ENCODE measurements at places on chromosomes 1 and 21.

DNA sequence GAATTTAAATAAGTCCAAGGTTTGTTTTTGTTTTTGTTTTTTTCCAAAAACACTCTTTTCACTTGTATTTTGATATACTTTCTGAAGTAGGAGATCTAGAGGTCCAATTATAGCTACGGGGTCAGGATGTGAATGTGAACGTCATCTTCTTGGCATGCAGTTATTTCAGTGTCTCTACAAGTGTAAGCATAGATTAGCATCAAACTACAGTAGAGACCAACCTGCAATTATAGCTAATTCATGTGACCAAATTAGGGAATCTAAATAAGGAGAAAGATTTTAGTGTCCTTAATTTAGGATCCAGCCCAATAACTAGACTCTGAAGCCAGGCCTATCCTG is 107.3 kb upstream of the PALMD start:
- no peak for DNase-seq

- DNase-seq: no peak
These were observed 22.1 kb downstream of the PADI2 start for GRCh38 chr1:17097147-17097546.

DNA sequence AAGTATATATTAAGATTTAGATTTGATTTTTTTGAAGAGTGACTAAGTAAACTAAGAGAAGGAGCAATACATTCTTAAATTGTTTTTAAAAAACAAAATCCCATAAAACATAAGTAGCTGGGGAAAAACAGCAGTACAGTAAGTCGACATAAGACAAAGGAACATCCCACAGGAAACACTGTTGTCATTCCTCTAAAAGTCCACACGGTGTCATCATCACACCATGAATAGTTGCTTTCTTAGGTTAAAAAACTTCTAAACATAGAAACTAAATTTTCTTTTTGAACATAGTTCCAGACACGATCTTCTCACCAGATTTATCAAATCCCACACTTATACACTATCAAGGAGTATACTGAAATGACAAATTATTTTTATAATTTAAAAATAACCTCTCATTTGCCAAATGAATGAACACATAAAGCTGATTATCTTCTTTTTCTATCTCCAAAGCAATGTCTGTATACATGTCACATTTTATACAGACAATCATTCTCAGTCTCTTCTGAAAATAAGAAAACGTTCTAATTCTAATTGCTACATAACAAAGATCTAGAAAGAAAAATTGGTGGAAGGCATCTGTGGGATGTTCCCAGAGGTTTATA is 15.8 kb downstream of the ODF2L start:
- no peak for DNase-seq

DNA sequence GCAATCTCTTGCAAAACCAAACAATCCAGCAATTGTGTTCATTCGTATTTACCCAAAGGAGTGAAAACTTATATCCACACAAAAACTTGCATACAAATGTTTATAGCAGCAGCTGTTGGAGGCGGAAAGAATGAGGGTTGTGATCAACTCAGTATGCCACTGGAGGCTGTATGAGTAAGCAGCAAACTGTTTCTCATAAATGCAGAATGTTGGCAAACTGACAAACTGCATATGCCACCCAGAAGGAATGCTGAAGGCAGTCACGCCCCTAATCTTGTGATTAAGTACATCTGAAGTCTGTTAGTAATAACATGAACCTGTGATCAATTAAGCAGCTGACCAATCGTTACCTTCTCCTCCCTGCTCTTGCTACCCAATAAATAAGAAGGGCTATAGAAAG is 60.5 kb upstream of the CR2 start:
- DNase-seq: no peak

GRCh38 chr1:210222340-210223006 is 10.1 kb upstream of the SERTAD4 start:
- DNase-seq: no peak

DNA sequence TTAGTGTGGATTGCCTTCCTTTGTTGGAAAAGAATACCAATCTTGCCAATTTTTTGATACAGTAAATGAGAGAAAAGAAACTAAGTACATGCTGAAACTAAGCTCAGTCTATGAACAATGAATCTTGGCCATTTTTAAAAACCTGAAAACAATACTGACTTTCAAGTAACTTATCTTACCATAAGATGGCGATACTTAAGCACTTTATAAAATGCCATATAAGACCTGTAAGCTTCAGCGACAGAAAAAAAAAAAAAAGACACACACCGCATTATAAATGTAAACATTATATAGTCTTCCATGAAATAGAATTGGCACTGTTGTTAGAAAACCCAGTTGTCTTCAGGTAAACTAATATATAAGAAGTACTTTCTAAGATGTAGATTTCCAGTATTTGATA is 3.0 kb downstream of the OLFM3 start:
- no peak for DNase-seq

DNA sequence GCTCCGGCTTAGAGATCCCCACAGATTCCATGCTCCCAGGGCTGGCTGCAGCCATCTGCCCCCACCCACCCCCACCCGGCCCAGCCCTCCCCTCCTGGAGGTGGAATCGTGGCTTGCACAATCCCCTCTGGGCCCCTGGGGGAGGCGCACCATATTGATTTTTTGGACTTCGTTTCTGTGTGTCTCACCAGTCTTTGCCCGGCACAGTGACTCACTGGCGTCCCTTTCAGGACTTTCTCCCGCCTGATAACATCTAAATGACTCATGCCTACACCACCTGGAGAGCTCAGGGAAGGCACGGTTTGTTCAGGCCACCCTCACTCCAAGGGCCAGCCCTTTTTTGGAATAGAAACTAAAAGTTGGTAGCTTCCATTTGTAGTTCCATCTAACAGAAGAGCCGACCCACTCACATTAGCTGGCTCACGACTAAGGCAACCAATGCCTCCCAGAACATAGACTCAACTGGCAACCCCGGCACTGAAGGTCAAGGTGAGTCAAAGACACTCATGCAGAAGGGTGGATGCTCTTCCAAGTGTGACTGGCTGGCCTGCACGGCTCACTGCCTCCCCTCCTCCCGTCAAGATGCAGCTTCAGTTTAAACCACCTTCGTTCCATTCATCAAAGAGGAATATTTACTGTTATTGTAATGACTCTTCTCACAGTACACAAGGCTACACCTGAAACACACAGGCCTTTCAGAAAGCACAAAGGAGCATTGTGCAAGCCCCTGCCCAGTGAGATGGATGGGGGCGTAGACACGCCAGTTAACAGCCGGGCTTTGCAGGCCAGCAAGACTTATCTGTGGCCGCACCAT is 18.1 kb upstream of the ETS2 start:
- DNase-seq: no peak

GRCh38 chr1:203898458-203899352 is 37.3 kb downstream of the SNRPE start:
- no peak for DNase-seq

DNA sequence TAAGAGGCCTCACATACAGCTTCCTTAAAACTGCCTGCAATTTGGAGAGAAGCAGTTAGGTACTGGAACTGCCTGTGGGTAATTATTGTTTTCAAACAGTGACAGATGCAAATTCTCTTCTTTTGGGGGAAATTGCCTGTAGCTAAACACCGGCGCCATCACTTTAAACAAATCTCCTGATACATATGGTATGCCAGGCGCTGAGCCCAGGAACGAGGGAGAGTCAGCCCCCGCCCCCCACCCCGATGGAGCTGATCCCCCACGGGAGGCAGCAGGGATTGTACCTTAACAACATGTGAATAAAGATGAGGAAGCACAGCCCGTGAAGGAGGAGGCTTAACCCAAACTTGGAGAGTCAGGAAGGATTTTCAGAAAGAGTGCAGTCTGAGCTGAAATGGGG is 7.1 kb downstream of the TMEM51 start:
- no peak for DNase-seq

GRCh38 chr1:224589006-224589405 is 27.1 kb upstream of the CNIH3 start:
- no peak for DNase-seq

GRCh38 chr1:7251454-7251800 is 466.2 kb downstream of the CAMTA1 start:
- DNase-seq: no peak

DNA sequence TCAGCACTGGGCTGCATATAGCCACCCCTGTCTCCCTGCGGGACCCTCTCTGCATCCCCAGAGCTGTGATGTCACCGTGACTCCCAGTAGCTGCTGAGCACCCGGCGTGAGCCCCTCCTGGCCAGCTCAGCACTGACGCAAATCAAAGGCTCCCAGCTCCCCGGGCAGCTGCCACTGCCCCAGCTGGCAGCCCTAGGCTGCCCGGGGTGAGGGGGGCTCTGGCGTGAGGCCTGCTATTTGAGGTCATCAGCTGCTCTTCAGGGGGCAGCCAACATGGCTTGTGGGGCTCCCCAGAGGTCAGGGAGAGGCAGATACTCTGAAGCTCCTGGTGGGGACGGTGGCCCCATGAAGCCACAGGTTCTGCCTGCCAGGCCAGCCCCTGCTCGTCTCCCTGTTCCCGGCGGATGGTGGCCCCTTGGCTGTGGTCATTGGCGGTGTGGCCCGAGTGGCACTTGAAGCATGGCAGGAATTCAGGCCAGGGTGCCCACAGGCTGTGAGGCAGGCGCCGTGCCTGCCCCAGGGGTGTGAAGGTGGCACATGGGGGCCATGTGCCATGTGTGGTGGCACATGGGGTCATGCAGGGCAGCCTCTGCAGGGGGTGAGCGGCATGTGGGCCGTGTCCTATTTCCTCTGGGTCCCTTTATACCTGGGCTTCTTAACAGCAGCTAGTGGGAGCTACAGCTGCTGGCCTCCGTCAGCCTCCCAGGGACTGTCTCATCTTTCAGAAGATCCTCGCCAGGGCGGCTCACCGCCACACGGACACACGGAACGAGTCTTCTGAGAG is 85.4 kb downstream of the SIK1 start:
- no peak for DNase-seq

DNA sequence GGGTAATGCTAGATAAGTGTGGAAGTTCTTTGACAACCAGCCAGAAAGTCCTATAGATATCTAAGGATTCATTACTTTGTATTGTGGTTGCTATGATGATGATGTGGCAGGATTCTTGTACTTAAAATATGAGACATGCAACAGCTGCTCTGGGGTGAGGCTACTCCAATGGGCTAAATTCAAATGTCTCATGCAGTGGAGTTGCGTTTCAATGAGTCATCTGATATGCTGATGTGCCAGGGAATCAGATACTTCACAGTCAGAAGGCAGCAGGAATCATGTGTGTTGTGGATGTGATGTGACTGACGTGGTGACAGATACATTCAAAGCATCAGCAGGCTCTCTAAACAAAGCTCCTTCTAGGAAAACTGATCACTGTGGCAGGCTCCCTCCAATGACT is 66.5 kb downstream of the TSEN15 start:
- DNase-seq: no peak

GRCh38 chr1:51328926-51329325 is 1.4 kb downstream of the TTC39A start:
- DNase-seq: no peak

- DNase-seq: no peak
These were observed 2.1 kb downstream of the HEYL start for GRCh38 chr1:39637361-39637760.

DNA sequence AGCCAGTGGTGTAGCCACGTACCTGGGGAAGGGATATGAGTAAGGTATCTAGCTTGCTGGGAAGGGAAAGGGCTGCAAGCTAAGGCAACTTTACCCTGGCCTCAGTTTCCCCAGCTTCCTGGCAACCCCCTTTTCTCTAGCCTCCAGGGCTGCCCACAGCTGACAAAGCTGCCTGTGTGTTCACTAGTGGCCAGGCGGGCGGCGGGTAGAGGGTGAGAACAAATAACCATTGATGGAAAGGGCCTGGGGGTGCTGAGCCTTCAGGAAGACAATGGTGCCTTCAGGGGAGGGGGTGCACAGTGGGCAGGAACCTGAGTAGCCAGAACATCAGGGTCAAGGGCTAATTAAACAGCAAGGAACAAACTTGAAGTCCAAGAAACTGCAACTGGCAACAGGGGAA is 6.1 kb downstream of the CERS2 start:
- no peak for DNase-seq

DNA sequence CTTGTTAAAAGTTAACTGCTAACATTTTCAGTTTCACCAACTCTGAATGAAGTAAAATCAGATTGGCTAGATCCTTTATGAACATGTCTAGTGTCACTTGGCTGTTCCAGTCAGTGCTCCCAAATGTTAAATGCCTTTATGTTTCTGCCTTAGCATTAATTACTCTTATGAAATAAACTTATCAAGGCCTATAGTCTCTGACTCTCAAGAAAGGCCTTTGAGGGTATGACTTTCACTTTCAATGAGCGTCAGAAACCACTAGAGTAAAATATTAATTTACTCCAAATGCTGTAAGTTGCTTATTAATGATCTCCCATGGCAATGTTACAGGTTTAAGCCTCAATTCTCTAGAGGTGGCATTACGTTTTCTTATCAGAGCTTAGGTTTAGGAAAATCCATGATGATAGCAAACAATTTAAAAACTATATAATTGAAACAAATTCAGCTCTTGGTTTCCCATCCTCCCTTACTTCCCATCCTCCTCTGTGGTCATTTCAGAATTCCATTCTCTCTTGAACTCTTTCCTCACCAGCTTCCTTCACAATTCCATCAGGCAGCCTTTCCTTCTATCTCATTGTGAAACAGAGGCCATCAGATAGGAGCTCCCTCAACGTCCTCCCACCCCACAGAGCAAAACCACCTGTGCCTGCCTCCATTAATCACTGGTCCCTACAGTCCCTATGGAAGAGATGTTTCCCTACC is 108.6 kb upstream of the COP1 start:
- DNase-seq: no peak

DNA sequence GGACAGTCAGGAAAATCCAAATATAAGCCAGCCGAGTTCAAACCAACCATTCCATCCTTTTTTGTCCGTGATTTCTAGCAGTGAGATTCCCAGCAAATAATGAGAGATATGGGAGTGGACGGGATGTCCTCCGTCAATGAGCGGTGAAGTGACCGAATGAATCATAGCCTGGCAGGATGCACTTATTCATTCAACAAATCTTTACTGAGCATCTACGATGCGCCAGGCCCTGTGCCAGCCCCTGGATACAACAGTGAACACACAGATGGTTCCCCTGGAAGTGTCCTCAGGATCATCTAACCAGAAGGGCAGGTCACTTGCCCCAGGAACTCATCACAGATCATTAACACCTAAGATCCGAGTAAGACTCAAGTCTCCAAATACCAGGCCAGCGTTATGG is 8.2 kb upstream of the PLEKHA6 start:
- no peak for DNase-seq

DNA sequence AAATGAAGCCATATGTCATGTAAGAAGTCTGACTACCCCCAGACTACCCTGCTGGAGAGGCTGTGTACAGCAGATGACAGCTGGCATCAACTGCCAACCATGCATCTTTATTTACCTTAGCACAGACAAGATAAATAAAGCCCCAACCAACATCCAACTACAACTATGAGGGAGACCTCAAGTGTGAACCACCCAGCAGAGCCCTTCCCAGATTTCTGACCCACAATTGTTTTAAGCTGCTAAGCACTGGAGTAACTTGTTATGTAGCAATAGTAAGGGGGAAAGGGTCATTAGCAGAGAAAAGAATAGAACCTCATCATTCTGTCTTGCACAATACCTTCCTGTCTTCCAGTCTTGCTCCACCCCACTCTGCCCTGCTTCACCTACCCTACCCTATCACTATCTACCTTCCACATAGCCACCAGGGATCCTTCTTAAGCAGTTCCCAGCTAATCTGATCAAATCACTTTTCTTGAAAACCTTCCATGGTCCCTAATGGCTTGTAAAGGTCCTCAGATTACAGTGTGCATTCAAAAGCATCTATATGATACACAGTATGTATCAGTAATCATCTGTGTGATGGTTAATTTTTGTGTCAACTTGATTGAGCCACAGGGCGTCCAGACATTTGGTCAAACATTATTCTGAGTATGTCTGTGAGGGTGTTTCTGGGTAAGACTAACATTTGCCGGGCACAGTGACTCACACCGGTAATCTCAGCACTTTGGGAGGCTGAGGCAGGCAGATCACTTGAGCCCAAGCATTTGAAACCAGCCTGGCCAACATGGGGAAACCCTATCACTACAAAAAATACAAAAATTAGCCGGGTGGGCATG is 19.6 kb upstream of the RBM15 start:
- DNase-seq: no peak
